NCI-H460 (cell line): ENCODE measurements at places on chromosomes 16 and 17. TPM values are rescaled to one million over a fixed set of nuclear protein-coding genes. Genes with fewer than 3 reads are reported as not detected.

The AANAT gene
- not detected in 2 replicates for total RNA-seq

DNA sequence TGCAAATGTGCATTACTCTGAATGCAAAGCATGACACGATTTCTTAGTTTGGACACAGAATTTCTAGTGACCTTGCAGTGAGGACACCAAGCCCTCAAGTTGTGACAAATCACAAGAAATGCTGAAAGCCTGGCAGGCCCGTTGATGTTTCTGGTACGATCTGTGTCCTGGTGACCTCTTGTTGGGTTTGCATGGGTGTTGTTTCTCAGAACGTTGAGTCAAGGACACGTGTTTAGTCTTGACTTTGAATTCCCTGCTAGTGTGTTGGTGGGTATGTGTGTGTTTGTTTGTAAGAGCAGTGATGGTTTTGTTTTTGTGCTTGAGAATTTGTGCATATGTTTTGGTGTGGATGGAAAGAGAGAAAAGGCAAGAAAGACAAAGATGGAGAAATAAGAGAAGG lies 37.8 kb upstream of the MAF start:
- no peak for DNase-seq

The TP53TG3B gene
- total RNA-seq: not detected in 2 replicates

DNA sequence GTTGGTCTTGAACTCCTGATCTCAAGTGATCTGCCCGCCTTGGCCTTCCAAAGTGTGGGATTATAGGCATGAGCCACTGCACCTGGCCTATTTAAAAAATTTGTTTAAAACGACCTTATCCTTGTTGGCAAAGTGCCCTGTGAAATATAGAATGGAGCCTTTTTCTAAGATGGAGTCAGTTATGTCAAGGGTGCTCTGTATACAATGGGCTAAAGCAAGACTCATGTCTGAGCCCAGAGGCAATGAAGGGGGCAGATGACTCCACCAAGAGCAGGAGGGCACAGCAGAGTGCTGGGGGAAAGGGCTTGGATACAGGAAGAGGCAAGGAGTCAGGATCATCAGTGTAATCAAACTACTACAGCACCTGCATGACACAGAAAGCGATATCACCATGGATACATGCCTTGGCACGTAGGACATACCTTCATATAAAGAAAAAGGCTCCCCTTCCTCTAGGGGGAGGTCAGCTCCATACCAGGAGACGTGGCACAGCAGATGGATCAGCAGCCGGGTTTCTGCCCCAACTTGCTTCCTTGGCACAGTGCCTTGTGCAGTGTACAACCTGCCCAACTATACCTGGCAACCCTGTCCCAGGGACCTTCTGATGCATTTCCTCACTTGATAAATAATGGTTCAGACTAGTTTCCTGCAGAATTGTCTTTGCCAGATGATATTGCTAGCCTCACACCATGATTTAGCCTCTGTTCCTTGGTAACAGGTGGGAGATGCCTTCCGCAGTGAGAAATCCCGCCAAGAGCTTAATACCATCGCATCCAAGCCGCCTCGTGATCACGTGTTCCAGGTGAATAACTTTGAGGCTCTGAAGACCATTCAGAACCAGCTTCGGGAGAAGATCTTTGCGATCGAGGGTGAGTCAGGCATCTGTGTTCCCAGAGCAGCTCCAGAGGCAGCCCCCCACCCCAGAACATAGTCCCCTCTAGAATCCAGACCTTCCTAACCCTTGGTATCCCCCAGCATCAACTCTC lies 15.3 kb downstream of the ITGAM start:
- DNase-seq: no peak

GRCh38 chr17:34542700-34543336 lies 36.6 kb upstream of the TMEM132E start:
- peak; percentile 21 for DNase-seq

GRCh38 chr17:7982666-7983065 lies 19.7 kb upstream of the GUCY2D start:
- DNase-seq: no peak

- no peak for DNase-seq
These were observed 452.4 kb upstream of the RBFOX1 start for GRCh38 chr16:6880263-6880662.

DNA sequence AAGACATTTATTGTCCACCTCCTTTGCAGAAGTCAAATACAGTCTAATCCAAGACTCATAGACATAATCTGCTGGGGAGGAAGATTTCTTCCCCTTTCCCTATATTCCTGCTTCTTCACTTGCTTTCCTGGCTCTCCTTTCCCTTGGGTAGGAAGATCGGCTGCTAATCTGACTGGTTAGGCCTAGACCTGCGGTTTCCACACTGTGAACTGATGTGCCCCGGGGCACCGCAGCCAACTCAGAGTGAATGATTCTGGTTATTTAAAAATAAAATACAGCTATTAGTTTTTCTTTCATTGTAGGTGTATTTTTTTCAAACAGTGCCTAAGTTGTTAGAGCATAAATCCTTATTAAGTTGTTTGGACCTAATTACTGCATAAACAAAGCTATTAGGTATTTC lies 78.9 kb downstream of the DNAH3 start:
- DNase-seq: no peak

GRCh38 chr17:44268709-44269534 lies 987 bp upstream of the SLC4A1 start:
- no peak for DNase-seq

- DNase-seq: no peak
These were observed 4.7 kb downstream of the VASN start for GRCh38 chr16:4376126-4376892.

DNA sequence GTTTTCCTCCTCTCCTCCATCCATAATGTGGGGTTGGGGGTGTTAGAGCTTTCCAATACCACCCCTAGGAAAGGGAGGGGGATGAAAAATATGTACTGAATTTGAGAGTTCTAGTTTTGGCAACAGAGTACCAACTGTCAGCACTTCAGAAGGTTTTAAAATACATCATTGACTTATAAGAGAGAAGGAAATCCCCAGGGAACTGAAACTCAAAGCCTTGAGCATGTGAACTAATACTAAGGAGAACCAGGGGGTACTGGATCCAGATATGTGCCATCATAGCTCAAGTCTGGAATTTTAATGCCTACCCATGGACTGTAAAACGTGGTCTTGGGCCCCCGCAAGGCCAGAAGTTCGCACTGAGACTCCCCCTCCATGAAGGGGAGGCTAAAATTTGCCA lies 15.8 kb downstream of the CACNG5 start:
- DNase-seq: no peak

The C17orf78 gene
- not detected in 2 replicates for total RNA-seq

DNA sequence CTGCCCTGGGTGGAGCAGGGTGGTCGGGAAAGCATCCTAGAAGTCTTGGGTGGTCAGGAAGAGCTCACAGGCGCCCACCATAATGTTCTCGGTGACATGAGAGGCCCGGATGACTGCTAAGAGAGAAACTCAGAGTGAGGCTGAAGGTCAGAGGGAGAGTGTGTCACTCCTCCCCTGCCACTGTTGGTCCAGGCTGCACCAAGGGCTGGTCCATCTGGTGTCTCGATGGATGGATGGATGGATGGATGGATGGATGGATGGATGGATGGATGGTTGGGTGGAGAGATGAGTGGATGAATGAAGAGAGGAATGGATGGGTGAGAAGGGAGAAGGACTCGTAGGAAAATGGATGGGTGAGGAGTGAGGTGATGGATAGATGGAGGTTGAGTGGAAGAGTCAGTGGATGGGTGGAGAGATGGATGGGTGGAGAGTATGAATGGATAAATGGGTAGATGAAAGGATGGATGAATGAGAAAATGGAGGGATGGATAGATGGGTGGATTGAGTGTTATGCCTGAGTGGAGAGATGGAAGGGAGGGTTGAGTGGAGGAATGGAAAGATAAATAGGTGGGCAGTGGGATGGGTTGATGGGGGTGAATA lies 43.0 kb downstream of the BEAN1 start:
- DNase-seq: no peak

DNA sequence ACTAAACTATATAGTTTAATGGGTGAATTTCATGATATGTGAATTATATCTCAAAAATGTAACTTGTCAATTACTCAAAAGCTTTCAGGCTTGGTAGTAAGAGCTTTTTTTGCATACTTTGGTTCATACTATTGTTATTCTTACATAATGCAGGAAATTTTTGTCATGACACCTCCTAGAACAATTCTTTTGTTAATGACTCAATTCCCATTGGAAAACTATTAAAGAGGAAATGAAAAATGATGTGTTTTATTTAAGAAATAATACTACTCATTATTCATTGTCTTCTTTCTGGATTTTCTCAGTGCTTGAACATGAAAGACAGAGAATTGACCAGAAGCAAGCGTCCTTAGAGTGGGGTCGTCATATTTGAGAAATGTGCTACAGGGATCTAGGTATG lies 196.4 kb upstream of the KCNJ16 start:
- DNase-seq: no peak
